ENCODE measurements at places on chromosomes 6 and 20. TPM values are rescaled to one million over a fixed set of nuclear protein-coding genes. Genes with fewer than 3 reads are reported as not detected.

ARMH2 gene
- not detected for total RNA-seq

GRCh38 chr6:153449279-153449678, 318.2 kb upstream of the RGS17 start:
- H3K4me1 ChIP-seq: no peaks in the 10 kb centered on the region
- H3K36me3 ChIP-seq: no peaks in the 10 kb centered on the region
- H3K4me3 ChIP-seq: no peak overlapping the region
- no peak for DNase-seq
- H3K27ac ChIP-seq: no peak overlapping the region
- H3K27me3 ChIP-seq: no peaks in the 10 kb centered on the region

GRCh38 chr6:17045581-17046322, 56.1 kb upstream of the STMND1 start:
- H3K36me3 ChIP-seq: no peaks in the 10 kb centered on the region
- no peaks in the 10 kb centered on the region for H3K4me1 ChIP-seq

- no peak overlapping the region for H3K4me3 ChIP-seq
- DNase-seq: no peak
- no peaks in the 10 kb centered on the region for H3K36me3 ChIP-seq
- H3K27ac ChIP-seq: no peak overlapping the region
Measured at GRCh38 chr6:6751619-6752023, 163.1 kb downstream of the LY86 start.

All from activated T-helper 2 cell treated with anti-CD3 and anti-CD28 coated beads, Interferon-gamma antibody, Interleukin-2, Interleukin-4, amounts not matched to agents 10 μg/mL and 5 μg/mL and 100 μg/mL, durations not matched to agents 14 hours and 24 hours and 36 hours (primary cell).